ENCODE measurements at places on chromosomes 4 and X.

GRCh38 chr4:165378745-165379677 is at the start of gene CPE:
Gene CPE, plus strand, starts transcription at chr4:165379008. Its CDS starts 214 bp downstream, at chr4:165379222.
- peak; percentile 39 for DNase-seq

DNA sequence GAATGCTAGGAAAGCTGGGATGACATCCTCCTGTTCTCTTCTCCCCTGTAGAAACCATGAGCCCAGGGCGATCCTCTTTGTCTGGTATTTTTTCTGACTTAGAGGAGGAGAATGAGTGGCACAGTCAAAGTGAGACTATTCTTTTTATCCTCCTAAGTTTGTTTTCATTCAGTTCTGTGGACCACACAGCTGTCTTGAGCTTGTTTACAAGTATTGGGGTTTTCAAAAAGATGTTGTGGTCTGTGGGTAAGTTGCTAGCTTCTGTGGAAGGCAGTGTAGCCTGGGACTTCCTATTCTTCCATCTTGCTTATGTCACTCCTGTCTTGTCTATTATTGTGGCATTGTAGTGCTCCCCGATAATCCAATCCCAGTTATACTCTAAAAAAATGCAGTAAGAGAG is 223.0 kb downstream of the PAPSS1 start:
- no peak for DNase-seq

GRCh38 chr4:74005528-74005927 is 7.1 kb upstream of the CXCL5 start:
- DNase-seq: no peak

- no peak for DNase-seq
Observed at GRCh38 chr4:47617607-47618006, 132.5 kb downstream of the ATP10D start.

- DNase-seq: no peak
Observed at GRCh38 chr4:159823743-159824142, 720.9 kb downstream of the RAPGEF2 start.

DNA sequence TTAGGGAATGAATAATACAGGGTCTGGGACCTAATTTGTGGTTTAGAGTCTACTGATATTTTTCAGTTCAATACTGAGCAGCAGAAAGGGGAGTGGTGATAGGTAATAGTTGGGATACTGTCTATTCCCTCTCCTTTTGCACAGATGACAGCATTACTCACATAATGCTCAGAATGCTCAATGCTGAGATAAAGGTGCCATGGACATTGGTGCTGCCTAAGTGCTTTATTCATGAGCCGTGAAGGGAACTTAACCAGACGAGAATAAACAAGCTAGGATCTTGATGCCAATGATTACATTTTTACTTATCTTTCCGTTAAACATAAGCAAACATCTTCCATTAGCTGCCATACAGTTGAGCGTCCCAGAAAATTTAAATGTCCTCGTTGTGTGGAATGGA is 75.6 kb downstream of the STK32B start:
- no peak for DNase-seq

DNA sequence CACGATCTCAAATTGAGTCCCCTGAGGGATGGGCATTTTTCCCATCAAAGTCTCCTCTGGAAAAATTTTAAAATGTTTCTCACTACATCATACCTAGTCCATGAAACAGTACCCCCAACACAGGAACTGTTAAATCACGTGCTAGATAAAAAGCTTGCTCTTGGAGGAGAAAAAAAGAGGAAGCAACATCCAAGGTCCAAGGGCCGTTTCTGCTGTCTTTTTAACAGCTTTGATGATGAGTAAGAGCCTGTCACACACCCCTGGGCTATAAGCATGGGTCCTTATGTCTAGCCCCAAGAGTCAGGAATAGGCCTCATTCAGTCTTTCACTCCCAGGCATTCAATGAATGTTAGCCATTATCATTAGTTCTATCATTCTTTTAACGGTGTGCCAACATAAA is 128.9 kb downstream of the SH3KBP1 start:
- DNase-seq: no peak

- no peak for DNase-seq
Observed at GRCh38 chr4:37821953-37822605, 4.4 kb upstream of the PGM2 start.

DNA sequence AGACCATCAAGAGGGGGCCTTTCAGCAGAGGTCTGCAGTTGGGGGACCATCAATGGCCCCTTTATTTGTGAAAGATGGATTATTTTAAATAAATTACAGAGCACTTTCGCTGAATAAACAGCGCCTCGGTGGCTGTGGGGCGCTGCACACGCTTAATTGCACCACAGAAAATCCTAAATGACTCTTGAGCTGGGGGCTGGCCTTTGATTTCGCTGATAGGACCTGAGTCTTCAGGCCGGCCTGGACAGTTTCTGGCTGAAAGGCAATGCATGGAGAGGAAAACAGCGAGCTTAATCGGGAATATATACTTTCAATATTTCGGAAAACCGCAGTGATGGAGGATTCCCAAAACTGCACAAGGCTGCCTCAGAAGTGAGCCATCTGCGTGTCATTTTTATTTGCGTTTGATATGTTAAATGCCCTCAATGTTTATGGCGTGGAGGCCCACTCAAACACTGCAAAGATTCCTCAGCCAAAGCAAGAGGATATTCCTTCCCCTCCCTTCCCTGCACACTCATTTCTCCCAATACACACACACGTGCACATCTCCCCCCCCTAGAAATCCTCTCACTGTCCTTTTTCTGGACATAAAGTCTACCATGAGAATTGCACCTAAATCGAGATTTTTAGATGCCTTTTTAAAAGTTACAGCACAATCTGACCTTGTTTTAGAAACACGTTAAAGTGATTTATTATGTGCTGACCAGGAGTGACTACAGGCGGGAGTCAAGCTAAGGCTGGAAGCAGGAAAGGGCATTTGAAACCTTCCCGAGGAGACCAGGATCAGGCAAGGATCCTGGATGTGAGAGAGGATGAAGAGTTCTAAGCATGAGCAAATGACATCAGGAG is 340.7 kb downstream of the RAB28 start:
- no peak for DNase-seq

DNA sequence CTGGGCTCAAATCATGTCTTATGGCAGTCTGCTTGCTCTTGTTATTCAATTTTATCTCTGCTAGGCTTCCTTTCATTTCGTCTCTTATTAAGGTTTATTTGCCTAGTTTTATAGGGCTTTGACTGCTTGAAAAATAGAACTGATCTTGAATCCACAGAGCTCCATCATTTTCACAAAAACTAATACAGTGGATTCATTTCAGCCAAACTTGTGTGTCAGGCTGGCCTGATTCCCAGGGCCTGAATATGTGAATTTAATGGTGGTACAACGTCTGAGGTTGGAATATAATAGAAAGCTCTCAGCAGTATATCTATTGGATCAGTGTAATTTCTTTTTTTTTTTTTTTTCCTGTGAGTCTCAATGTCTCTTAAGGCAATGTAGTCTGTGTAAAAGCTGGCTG is 123.3 kb downstream of the POU4F2 start:
- DNase-seq: no peak

DNA sequence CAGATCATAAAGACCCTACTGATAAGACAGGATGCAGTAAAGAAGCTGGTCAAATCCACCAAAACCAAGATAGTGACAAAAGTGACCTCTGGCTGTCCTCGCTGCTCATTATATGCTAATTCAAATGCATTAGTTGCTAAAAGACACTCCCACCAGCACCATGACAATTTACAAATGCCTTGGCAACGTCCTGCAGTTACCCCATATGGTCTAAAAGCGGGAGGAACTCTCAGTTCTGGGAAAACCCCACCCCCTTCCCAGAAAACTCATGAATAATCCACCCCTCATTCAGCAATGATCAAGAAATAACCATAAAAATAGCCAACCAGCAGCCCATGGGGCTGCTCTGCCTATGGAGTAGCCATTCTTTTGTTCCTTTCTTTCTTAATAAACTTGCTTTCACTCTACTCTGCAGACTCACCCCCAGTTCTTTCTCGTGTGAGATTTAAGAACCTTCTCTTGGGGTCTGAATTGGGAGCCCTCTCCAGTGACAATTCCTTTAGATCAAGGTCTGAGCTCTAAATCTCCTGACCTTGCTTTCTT is 217.1 kb upstream of the STS start:
- DNase-seq: no peak

GRCh38 chr4:25842229-25842845 is 20.5 kb downstream of the SEL1L3 start:
- no peak for DNase-seq

DNA sequence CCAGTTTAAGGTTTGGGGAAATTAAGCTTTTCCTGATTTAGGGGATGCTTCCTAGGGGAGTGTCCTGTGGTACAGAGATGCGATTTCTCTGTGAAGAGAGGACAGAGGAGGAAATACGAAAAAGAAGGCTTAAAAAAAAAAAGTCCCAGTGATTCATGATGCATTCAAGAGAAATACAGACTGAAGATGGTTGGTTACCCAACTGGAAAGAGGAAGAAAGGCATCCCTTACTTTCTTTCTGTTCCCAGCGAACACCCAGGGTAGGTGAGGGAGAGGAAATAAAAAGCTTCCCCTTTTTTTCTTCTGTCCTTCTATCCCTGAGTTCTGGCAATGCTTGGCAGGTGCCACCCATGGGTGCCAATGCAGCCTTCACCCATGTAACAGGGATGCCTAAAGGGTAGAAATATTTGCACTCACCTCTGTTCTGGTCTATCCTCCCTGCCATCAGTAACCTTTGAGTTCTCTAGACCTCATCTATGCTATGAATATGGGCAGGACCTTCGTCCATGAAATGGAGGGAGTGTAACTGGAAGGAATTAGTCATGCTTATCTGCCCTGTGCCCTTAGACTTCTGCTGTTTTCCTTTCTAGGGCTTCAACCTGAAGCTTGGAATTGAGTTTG is 230.1 kb upstream of the GALNTL6 start:
- no peak for DNase-seq

Measured in GM19239 (cell line).